ENCODE measurements at places on chromosomes 12 and 14.

DNA sequence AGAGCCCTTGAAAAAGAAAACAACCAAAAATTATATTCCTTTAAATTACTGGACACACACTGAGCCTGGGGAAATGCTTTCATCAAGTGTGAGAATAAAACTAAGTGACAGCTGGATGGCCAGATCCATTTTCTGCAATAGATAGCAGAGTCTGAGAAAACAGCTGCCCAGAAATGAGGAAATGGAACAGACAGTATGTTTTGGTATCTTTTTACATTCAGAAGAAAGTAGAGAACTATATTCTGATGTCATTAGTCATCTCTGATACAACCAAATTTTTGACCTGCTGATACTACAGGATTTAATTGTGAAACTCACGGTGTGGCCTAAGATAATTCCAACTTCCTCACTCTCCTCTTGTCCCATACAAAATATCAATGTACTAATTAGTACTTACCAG, 78.2 kb downstream of the HMGA2 start:
- no peak for DNase-seq

DNA sequence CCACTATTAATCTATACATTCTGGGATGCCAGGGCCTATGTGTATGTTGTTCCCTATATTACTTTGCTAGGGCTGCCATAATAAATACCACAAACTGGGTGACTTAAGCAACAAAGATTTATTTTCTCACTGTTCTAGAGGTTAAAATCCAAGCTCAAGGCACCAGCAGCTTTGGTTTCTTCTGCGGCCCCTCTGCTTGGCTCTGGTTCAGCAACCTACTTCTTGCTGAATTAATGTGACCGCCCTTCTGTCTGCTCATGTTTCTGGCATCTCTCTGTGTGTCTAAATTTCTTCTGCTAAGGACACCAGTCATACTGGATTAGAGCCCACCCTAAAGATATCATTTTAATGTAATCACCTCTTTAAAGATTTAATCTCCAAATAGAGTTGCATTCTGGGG, 84.7 kb downstream of the ZNF664 start:
- DNase-seq, result no peak

GRCh38 chr12:99027055-99027393, 381.9 kb downstream of the APAF1 start:
- DNase-seq, result no peak

DNA sequence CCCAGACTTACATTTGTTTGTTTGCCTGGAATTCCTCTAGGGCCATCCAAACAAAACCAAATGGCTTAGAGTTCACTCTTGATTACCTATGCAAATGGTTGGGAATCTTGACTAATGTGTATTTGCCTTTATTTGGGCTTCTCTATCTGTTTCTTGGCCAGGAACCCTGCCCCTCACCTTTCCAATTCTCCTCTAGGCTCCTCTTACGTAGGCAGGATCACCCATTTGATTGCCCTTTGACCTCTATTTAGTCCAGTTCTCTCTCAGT, 123.0 kb upstream of the DYRK2 start:
- DNase-seq, result no peak

DNA sequence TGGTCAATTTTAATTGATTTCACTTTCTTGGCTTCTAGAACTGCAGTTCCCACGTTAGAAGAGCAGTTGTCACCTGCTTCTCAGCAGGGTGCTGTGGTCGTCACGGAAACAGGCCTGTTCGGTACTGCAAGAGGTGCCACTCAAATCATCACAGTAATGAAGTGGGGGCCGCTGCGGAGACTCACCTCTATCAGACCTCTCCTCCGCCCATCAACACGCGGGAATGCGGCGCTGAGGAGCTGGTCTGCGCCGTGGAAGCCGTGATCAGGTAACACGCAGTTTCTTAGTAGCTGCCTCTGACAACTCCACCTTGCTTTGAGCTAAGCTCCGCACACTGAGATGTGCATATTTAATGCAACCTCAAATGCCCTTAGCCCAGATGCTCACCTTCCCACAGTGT, 107.2 kb downstream of the UNC79 start:
- DNase-seq, result no peak

GRCh38 chr12:989751-990660, 1.0 kb upstream of the ERC1 start:
- DNase-seq, result peak; percentile 51

DNA sequence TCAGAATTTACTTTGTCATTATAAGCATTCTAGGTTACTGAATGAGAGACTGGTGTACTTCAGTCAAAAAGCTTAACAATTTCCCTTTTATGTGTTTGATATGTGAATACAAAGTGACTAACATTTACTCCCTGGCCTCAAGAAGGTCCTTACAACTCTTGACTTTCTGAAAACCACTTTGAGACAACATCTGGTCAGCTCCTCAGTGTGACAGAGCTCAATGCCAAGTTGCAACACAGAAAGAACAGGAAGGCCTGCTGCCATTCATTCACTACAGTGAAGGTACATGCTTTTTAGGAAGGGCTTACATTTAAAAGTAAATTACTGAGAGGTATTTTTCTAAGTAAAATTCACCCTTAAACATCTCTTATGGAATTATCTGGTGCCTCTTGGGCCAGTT, 2.3 kb upstream of the NAA30 start:
- DNase-seq, result no peak

- DNase-seq, result no peak
Measured at GRCh38 chr14:99242816-99243721, 28.9 kb downstream of the BCL11B start.

- DNase-seq, result peak; percentile 74
Measured at GRCh38 chr12:101939856-101940265, 62.5 kb downstream of the DRAM1 start.

DNA sequence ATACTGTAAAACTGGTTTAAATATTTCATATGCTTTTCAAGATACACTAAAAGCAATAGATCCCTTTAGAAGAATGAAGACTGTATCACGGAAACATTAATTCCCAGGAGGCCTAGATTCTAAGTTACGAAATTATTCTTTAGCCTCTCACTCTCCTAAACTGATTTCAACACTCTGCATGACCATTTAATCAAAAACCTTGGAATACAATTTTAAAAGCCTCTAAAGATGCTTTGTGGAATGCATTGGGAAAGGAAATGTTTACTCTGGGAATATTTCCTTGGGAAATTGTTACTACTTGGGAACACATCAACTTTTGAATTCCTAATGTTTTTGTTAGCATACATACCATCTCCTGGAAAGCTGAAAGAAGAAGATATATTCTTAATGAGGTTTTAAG, 255.7 kb upstream of the FAR2 start:
- no peak for DNase-seq

- no peak for DNase-seq
Measured at GRCh38 chr12:110107369-110108281, 16.5 kb upstream of the IFT81 start.

DNA sequence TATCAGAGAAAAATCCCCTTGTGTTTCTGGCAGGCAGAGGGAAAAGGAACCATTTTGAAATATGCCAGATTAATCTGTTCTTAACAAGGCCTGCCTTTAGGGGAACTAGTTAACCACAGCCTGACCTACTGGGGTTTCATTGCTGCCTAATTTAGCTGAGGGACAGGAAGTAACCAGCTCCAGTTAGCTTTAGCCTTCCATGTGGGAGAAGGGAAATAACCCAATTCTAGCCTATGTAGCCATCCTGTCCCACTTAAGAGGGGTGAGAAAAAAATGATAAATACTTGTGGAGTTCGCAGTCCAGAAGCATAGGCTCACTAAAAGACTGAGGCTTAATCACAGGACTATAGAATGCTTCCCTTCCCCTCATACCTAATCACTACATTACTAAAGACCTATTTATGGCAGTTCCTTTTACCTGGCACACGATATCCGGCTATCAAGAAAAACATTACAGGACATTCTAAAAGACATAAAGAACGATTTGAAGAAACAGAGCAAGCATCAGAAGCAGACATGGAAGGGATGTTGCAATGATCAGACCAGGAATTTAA, 22.8 kb downstream of the COX8C start:
- no peak for DNase-seq

DNA sequence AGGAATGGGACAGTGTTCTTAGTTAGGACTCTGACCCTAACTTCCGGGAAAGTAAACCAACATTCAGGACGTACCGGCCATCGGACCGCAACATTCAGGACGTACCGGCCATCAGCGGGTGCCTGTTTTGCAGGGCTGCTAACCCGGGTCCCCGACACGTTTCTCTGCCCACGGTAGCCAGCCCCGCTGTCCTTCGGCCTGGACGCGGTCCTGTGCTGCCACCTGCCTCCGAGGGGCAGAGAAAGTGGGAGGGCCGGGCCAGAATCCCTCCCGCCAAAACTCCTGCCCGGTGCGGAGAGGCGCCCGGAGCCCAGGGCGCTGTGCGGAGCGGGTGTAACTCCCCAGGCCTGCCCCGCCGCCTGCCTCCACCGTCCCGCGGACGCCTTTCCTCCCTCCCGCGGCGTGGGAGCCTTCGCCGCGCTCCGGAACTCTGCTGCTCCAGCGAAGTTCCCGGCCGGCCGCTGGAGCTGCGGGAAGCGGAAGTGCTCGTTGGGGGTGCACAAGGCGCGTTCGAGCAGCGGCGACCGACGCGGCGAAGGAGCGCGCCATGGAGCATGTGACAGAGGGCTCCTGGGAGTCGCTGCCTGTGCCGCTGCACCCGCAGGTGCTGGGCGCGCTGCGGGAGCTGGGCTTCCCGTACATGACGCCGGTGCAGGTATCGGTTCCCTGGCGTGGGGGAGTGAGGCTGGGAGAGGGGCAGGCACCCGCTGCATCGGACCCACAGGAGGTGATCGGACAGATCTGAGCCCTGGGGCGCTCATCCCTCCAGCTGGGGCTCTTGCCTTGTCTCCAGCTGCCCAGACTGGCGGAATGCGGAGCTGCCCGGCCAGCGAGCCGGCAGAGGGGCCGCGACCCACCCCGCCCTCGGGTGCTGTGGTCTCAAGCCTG, at the start of gene DDX55:
Gene DDX55, plus strand, starts transcription at position 498 of the 888 bp plus-strand sequence. Its CDS starts 50 bp downstream, at position 548.
- peak; percentile 94 for DNase-seq

- no peak for DNase-seq
Measured at GRCh38 chr12:62963486-62964041, 28.6 kb upstream of the PPM1H start.

GRCh38 chr12:111426344-111427185, 20.8 kb downstream of the SH2B3 start:
- DNase-seq, result no peak

- DNase-seq, result no peak
Measured at GRCh38 chr12:27064397-27065342, 17.7 kb downstream of the C12orf71 start.

- DNase-seq, result no peak
Measured at GRCh38 chr14:44736326-44736725, 225.4 kb downstream of the KLHL28 start.

DNA sequence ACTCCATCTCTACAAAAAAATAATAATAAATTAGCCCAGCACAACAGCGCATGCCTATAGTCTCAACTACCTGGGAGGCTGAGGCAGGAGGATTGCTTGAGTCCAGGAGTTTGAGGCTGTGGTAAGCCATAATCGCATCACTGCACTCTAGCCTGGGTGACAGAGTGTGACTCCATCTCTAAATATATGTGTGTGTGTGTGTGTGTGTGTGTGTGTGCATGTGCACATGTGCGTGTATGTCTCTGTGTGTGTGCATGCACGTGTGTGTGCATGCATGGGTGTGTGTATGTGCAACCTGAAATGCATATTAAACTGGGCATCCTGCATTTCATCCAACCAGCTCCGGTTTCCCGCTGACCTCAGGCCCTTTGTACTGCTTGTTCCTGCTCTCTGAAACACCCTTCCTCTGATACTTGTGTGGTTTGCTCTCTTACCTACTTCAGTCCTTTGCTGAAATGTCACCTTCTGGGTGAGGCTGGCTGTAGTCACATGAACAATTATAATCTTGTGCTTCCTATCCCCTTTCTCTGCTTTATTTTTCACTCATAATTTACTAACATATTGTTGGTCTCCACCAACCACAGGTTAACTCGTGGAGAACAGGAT, 46.9 kb downstream of the PHLDA1 start:
- DNase-seq, result peak; percentile 58

DNA sequence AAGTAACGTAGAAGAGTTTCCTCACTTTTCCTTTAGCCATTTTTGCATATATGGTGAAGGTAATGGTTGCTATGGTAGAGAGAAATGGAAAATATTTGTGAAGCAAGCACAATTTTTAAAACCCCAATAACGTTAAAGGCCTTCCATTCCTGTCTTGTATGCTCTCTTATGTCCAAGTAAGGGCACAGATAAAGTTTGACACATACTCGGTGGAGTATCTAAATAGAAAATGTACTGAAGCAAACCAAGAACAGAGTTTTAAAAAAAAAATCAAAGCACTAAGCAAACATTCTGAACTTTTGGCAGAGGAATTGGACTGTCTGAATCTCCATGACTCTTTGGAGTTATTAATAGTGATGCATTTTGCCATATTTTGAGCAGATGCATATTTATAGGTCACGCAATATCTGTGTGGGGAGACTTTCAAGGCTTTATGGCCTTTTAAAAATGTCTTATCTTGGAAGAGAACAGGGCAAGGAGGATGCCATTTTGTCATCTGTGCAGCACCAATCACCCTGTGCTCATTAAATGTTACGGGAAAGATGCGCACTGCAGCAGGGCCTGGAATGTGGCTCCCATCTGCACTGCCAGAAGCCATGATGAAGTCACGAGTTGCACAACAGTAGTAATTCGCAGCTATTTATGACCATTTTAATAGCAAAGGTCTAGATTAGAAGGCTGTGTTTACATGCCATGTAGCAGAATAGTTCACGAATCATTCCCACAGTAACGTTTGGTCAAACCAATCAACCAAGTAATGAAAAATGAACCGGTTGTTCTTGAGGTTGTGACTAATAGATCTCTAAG, 23.3 kb upstream of the AMIGO2 start:
- DNase-seq, result peak; percentile 34

- DNase-seq, result no peak
Measured at GRCh38 chr14:99520571-99521081, 39.4 kb downstream of the CCNK start.

DNA sequence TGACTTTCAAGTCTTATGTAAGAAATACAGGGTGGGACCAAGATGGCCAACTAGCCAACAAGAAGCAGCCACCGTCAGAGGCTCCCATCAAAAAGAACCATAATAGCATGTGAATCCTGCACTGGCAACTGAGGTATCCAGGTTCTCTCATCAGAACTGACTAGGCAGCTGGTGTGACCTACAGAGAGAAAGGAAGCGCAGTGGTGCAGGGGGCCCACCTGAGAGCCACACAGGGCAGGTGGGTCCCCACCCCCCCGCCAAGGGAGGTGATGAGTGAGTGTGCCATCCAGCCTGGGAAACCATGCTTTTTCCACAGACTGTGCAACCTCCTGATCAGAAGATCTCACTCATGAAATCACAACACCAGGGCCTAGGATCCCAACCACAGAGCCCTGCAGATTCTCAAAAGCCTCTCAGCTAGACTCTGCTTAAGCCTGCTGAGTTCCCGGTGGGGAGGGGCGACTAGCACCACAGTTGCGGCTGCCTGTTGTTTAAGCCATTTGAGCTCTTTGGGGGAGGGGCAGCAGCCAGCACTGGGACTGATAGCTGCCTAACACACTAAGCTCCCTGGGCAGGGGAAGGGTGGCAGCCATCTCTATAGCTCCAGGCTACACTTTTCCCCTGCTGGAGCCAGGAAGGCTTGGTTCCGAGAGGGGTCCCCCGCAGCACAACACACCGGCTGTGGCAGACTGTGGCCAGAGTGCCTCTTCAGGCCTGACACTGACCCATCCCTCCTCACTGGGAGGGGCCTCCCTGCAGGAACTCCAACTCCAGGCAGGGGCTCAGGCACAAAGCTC, 75.3 kb downstream of the GARIN6 start:
- DNase-seq, result no peak

All from LoVo (cell line).